ENCODE measurements at places on chromosomes 11 and 22.

DNA sequence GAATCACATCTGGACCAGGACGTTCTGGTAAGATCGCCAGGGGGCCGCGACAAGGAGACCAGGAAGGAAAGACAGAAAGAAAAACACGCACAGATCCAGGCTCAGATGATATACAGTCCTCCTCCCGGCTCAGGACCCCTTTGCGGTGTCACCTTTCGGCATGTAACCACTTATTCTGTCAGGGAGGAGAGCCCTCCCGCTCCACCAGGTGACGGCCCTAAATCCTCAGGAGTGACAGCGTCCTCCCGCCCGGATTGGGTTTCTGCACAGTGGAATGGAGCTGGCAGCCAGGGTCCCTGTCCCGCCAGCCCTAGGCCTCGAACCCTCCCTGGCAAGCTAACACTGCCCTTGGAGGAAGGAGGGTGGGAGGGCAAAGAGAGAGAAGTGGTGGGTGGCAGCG is 24.3 kb upstream of the KCNQ1OT1 start:
- DNase-seq, result no peak

- no peak for DNase-seq
These were observed 34.2 kb upstream of the BIRC3 start for GRCh38 chr11:102283116-102283485.

GRCh38 chr22:46041642-46042041 is 64.7 kb upstream of the WNT7B start:
- no peak for DNase-seq

GRCh38 chr22:30230330-30230729 is 16.2 kb downstream of the LIF start:
- DNase-seq, result no peak

GRCh38 chr11:118415062-118415738 is 13.8 kb downstream of the ATP5MG start:
- no peak for DNase-seq
